ENCODE measurements at places on chromosomes 1 and 21. TPM values are rescaled to one million over a fixed set of nuclear protein-coding genes. Genes with fewer than 3 reads are reported as not detected.

Gene PPFIA4
- total RNA-seq, result 14.0 TPM

Gene PAPPA2
- total RNA-seq, result 23.4 TPM

Gene SELL
- total RNA-seq, result 11.6 TPM

Gene TMED5
- total RNA-seq, result 75.0 TPM

Gene CADM3
- 0.88 TPM for total RNA-seq

Gene KRTAP21-2
- not detected for total RNA-seq
